ENCODE measurements at places on chromosomes 3 and 15.

GRCh38 chr3:4926892-4927291 is 52.3 kb upstream of the BHLHE40 start:
- DNase-seq: no peak

DNA sequence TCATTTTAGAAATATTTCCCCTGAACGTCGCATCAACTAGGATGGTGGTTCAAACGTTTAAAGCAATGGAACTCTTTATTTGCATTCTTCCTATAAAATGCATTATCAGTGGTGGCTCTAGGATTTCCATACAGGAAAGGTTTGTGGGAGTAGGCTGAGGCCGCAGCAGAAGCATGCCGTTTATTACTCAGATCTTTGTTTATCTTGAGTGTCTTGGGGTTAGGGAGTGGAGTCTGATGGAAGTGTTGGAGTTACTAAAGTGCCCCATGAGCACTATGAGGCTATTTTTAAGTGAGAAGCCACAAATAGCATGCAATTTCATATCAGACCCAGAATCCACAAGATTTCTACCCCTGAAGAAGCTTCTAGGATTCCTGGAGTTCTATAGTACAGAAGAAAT is 26.2 kb downstream of the ATOSA start:
- DNase-seq: no peak

- peak; percentile 17 for DNase-seq
Measured at GRCh38 chr3:134357914-134358811, 16.1 kb downstream of the AMOTL2 start.

GRCh38 chr3:76698136-76698706 is 341.7 kb upstream of the ROBO2 start:
- no peak for DNase-seq

DNA sequence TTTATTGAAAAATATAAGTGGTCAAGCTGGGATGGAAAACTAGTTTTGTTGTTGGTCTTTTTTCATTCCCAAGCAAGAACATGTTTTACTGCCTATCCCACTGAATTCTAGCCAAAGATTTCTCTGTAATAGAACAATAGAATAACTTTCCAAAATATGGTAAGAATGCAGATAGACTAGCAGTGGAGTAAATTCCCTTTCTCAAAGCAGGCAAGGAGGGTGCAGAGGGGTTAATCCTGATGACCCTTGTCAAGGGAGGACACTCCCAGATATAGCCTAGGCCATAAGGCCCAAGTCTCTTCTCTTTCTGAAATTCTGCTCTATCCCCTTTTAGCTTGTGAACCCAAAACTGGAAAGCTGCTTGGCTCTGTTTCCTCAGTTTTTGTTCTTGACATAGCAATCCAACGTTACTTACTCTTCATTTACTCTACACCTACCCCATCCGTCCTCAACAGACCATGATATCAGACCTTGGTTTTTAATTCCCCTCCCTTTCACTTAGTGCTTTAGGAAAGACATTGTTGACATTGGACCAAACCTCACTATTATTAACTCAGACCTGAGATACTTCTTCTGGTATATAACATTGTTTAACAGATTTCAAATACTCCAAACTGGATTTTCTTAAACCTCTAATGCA is 453.6 kb upstream of the THBS1 start:
- no peak for DNase-seq

- no peak for DNase-seq
Measured at GRCh38 chr15:81398910-81399551, 25.0 kb upstream of the TMC3 start.

- no peak for DNase-seq
Measured at GRCh38 chr3:130395916-130396315, 50.4 kb downstream of the COL6A5 start.
